Endothelial cell (in vitro differentiated cells): ENCODE measurements at places on chromosomes 2 and 18. TPM values are rescaled to one million over a fixed set of nuclear protein-coding genes. Genes with fewer than 3 reads are reported as not detected.

DNA sequence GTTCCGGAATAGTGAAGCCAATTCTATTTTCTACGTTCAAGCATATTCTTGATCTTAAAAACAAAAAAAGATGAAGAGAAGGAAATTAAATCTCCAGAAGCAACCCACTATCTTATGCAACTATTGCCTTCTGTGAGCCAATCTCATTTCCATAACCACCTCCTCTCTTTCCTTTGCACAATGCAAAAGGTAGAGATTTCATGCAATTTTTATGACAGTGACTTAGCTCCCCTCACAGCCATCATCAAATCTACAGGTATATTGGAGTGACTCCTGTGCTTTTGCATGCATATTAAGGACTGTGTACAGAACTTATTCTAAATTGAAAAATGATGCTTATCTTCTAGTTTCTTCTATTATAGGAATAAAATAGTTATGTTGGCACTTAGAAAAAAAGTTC, 191.8 kb downstream of the DCC start:
- no peak for DNase-seq

GRCh38 chr2:68943581-68944568, 8.8 kb downstream of the GKN2 start:
- peak; percentile 74 for DNase-seq

DNA sequence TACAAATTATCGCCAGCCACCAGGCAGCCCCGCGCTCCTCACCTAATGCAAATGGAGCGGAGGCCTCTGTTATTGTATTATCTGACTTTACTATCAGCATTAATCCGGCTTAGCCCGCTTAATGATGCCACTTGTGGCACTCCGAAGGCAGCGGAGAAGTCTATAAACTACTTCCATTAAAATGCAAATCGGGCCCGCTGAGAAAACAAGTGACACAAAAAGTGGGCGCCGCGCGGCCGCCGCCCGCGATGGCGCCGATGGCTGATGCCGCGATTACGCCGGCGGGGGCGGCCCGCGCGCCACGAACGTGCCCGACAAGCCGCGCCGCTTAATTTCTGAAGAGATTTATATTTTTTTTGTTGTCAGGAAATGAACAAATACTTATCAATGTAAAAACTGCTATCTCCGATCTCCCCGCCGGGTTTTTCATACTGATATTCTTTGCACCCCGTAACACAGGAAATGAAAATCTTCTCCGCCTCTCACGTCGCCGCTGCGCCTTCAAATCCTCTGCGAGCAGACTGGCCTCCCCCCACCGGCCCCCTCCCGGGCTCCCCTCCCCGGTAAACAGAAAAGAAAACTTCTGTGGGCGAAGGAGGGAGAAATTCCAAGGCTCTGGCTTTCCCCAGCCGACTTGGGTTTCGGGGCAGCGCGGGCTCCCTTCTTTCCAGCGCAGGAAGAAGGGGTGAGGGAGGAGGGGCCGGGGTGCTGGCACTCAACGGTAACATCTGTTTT, 221.8 kb downstream of the INSIG2 start:
- DNase-seq = peak; percentile 53

- no peak for DNase-seq
Observed at GRCh38 chr2:240339411-240340360, 95.8 kb upstream of the GPC1 start.

- DNase-seq = no peak
Observed at GRCh38 chr2:152566728-152567069, 150.6 kb downstream of the PRPF40A start.

GRCh38 chr2:69132960-69133590, 120.1 kb downstream of the ANTXR1 start:
- DNase-seq = no peak

GRCh38 chr2:150876251-150876950, 385.3 kb downstream of the RBM43 start:
- DNase-seq = no peak

DNA sequence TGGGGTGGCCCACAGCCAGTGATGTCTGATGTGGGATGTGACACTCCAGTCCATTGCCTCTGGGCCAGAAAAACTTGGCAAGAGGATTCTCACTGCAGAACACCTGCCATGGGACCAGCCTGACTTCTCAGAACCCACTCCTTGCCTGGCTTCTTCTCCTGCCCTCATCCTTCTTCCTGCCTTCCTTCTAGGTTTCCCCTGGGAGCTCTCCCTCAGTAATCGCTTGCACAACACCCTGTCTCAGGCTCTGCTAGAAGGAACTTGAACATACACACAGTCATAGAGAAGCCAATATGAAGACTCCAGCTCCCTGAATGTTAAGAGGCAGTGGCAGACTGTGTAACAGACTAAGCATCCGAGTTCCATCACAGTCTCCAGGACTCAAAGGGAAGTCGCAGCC, 4.3 kb upstream of the COL6A3 start:
- DNase-seq = no peak

- no peak for DNase-seq
Observed at GRCh38 chr2:111194835-111195621, 74.3 kb downstream of the BCL2L11 start.

DNA sequence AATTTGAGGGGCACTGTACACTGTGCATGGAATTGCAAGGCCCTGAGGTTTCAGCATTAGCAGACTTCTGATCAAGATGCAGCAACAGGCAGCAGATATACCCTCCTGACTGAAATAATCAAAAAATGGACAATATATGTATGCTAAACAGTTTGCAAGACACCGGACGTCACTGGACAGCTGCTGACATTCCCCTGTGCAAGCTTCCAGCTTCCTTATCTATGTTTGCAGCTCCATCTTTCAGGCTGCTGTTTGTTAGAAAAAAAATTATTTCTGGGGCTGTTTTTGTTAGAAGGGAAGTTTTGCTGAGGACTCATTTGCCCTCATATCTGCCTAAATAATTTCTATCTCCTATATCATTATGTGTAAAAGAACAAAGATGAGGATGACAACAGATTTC, 179.5 kb upstream of the BCL2L11 start:
- DNase-seq = no peak

DNA sequence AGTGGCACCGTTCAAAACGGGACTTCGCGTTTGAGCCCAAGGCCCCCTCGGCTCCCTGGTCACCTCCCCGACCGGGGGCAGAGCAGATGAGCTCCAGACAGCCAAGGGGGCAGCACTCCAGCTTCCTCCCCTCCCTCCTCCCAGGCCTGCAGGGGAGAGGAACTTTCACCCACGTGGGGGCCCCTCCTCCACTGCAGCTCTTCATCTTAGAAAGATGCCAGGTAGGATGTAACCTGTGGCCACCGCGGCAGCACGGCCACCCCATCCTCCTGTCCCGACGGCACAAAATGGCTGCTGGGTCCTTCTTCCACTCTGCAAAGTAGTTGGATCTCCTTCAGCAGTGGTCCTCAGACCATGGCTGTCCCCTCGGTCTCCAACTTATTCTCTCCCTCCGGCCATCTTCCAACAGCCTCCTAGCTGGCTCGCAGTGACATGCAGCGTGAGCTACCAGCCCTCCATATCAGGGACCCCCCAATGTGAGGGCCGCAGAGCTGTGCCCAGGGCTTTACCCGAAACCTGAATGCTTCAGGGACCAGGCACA, 94.5 kb upstream of the ID2 start:
- no peak for DNase-seq

TMEM17 gene
- total RNA-seq = 1.7 TPM

GCKR gene
- total RNA-seq = 0.59 TPM

FEV gene
- total RNA-seq = 0.56 TPM

SCYGR3 gene
- total RNA-seq = not detected

ROCK2 gene
- 52.8 TPM for total RNA-seq

TRIM43 gene
- total RNA-seq = not detected

PSMD1 gene
- total RNA-seq = 119 TPM

DAW1 gene
- 1.6 TPM for total RNA-seq
